Activated naive CD4-positive, alpha-beta T cell treated with anti-CD3 and anti-CD28 coated beads for 36 hours (primary cell): ENCODE measurements at places on chromosomes 6 and 20. TPM values are rescaled to one million over a fixed set of nuclear protein-coding genes. Genes with fewer than 3 reads are reported as not detected.
A peak's percentile ranks its signal among the peaks of the same experiment; 100 is the strongest.

DNA sequence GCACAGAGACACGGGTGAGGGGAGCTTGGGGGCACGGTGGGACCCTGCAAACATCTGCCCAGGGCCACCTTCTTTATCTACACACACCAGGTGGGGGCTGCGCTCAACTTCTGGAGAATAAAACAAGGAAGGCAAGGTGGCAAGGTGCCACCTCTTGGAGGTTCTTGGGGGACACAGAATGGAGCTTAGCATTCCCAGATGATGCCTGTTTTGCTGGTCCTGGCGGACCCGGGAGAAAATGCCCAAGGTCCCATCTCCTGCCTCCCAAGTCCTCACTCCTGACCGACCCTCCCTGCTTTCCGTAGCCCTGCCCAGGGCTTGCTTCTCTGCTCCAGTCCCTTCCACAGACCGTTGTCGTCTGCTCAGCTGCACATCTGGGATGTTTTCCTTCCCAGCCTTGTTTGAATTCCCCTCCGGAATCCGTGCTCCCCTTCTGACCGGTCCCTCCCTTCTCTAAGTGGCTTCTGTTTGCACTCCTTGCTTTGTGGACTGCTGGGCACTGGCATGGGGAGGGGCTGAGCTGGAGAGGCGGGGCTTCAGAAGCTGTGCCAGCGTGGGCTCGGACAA, 13.1 kb downstream of the ITPR3 start:
- DNase-seq = no peak

DNA sequence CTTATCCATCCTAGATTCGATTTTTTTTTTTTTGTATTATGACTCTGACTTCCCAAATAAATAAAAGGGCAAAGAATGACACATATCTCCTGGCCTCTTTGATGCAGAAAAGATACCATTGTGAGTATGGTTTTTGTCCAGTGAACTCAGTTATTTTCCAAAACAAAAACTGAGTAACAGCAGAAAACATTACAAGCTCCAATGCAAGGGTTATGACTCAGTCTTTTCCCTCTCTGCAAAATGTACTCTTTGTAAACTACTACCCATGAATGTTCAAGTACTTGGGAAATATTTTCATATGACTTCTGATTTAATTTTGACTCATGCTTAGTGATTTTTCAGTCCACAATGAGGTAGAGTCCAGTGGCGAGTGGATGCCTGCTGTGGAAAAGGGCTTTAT, 355.3 kb downstream of the RNF144B start:
- DNase-seq = no peak

Gene DYNLT2
- total RNA-seq = 2.9 TPM

- no peak for DNase-seq
These were observed 17.3 kb downstream of the PHACTR1 start for GRCh38 chr6:12733876-12734275.

Gene NEU1
- 9.2 TPM for total RNA-seq

GRCh38 chr6:1664329-1664728, 54.6 kb downstream of the FOXC1 start:
- DNase-seq = no peak

Gene SMLR1
- total RNA-seq = not detected

Gene PRSS35
- not detected for total RNA-seq

Gene CST1
- total RNA-seq = not detected

GRCh38 chr6:157251586-157252247, 71.6 kb downstream of the TMEM242 start:
- no peak for DNase-seq

GRCh38 chr20:4688305-4688704, 33.4 kb upstream of the PRND start:
- DNase-seq = no peak

Gene FILIP1
- total RNA-seq = not detected

DNA sequence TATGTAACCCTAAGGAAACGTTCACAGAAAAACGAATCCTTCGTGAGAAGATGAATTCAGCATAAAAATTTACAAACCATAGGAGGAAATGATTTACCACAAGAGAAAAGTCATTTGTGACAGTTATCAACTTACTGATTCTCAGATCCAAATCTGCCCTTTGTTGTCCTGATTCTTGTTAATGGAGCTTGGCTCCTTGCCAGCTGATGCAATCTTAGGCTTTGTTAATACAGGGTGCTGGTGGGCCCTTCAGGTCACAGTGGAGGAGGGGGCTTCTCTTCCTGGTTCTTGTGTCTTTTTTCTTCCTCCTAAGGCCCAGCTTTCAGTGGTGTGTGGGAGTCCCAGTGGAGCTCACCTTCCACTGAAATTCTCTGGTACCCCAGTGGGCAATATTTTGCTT, 108.4 kb upstream of the MAP3K7 start:
- DNase-seq = no peak

Gene CTCFL
- total RNA-seq = not detected

DNA sequence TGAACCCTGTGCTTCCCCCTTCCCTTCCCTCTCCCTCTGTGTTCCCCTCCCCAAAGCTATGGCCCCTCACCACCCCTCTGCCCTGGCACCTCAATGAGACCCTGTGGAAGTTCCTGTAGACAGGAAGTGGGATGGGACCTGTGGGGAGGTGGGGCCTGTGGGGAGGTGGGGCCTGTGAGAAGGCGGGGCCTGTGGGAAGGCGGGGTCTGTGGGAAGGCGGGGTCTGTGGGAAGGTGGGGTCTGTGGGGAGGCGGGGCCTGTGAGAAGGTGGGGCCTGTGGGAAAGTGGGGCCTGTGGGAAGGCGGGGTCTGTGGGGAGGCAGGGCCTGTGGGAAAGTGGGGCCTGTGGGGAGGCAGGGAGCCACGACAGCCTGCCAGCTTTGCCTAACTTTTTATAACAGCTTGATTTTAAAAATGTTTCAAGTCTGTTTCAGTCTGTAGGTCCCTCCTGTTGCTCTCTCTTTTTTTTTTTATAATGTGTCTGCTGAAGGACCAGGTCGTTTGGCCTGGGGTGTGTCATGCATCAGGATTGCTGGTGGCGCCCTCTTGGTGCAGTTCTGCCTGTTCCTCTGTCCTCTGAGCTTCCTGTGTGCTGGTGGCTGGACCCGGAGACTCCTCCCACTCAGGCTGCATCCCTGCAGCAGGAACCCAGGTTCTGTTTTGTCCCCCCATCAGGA, 70.5 kb upstream of the SLCO4A1 start:
- DNase-seq = peak; percentile 22

- no peak for DNase-seq
These were observed 239.9 kb downstream of the HIVEP2 start for GRCh38 chr6:142705054-142705453.

DNA sequence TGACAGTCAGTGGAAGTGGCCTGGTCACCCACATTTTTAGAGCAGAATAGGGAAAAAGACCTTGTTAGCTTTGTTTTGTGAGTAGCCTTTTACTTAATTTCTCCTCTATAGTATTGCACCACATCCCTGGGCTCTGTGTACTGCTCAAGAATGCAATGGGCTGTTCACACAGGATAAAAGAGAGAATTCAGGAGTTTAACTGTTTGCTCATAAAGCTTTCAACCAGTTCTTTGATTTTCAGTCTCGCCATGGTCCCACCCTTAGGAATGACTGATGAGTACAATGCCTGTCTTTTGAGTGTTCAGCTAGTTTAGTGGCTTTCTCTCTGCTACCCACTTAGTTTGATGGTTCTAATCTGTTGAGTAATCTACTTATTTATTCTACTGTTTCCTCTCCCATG, 129.7 kb downstream of the PLG start:
- DNase-seq = no peak

DNA sequence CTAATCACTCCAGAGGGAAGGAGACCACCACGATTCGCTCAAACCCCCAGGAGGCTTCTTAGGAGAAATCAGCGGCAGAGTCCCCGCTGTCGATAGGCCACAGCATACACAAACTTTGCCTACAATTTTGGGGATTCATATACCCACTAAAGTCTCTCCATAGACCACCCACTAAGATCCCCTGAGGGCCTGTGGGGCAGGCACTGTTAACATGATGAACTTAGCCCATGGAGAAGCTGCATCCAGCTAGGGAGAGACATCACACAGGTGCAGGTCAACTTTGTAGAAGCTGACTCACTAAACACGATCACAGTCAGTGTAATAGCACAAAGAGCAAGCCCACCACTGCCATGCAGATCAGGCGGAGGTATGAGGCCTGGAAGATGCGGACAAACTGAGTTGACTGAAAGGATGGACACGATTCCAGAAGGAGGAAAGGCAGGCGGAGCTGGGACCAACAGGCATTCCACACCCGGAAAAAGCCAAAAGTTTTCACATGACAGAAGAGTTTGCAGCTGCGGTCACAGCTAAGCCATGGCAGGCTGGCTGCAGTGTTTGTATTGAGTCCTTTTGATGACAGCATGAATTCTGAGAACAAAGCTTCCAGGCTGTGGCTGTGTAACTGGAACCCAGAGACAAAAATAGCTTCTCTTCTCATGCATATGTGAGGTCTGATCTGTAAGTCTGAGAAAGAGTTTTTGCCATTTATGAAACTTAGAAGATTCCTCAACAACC, 75.7 kb upstream of the QKI start:
- DNase-seq = no peak

- no peak for DNase-seq
These were observed 273.6 kb upstream of the SUPT3H start for GRCh38 chr6:45651301-45651700.

DNA sequence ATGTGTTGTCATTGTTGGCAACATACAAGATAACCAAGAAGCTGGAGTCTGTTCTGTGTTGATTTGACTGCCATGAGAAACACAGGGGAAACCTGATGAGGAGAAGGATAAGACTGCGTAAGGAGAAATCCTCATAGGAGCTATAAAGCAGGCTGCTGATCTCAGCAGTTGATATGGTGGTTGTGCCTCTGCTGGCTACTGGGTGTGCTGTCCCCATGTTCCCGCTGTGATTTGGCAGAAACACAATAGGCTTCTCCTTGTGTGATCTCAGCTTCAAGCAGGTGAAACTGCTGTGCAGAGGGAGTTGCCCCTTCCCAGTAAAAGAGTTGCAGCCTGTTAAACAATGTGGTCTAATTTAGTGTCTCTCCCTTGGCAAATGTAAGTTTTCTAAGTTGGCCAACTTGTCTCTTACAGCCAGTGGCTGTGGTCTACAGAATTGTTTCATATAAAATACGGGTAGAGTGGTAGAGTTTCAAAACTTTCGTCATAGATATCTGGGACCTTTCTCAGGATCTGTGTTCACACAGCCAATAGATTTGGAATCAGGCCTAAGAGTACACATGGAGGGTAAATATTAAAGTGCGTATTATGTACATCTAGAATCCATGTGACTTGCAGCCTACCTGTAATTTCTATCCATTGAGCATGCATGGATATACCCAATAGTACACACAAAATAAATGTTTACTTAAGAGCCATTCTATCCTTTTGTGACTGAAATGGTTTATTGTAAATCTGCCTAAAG, 78.4 kb downstream of the RNF144B start:
- no peak for DNase-seq

Gene CYP39A1
- not detected for total RNA-seq

GRCh38 chr6:156485150-156485549, 292.0 kb upstream of the ARID1B start:
- DNase-seq = no peak

DNA sequence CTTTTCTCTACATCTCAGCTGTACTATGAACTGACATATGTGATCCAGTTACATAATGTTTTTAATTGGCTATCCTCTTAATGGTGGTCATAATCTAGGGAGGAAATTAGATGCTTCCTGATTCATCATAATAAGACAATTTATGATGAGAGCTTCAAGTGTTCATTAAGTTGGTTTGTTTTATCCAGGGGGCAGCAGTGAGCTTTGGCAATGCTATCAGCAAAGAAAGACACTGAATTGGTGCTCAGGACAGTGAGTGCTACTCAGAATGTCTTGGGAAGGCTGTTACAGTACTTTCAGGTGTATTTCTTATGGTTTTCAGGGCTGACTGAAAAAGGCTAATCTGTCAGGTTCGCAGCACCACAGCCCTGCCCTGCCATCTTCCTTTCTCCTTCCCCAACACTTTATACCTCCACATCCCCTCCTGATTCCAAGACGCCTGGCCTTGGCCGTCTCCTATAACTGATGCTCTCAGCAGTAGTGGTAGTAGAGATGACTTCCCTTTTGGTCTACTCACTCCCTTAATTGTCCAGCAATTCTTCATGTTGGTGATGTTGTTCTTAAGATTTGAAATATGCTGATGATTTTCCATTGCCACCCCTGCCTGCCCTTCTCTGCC, 67.0 kb upstream of the TNFAIP3 start:
- DNase-seq = peak; percentile 86

DNA sequence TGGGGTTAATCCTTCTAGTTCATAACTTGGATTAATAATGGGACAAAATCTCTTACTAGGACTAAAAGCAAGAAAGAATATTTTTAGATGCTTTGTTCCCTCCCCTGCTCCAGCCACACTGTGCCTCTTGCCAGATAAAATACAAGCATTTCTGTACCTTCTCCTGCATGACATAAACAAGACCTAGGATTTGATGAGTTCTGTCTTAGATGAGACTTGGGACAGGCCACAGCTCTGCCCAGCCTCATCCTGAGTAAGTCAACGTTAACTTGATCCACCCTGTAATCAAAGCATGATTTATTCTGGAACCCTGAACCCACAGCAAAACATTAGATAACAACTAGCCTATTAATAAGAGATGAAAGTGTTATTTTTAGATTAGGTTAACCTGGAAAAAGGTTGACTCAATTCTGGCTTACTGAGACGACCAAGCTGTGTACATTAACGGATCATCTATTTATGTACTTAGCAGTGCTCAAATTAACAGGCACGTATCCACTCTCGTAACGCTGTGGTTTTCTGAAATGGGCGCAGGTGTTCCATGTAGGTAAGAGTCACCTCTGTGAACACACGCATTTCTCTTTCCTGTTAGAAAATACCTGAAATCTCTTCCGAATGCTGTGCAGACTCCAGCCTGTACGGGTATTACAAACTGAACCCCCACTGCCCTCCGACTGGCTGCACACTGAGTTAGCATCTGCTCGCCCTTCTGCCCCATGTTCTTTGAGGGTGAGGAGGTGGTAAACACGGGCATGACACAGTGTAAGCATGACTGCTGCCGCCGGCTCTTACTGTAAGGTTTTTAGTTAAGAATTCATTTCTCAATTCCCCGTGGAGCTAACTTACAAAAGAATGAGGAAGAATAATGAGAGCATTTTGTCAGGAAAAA, 132.1 kb upstream of the FOXQ1 start:
- DNase-seq = no peak

Gene ATRN
- 5.1 TPM for total RNA-seq

GRCh38 chr20:20729563-20729962, 17.1 kb upstream of the RALGAPA2 start:
- DNase-seq = no peak

DNA sequence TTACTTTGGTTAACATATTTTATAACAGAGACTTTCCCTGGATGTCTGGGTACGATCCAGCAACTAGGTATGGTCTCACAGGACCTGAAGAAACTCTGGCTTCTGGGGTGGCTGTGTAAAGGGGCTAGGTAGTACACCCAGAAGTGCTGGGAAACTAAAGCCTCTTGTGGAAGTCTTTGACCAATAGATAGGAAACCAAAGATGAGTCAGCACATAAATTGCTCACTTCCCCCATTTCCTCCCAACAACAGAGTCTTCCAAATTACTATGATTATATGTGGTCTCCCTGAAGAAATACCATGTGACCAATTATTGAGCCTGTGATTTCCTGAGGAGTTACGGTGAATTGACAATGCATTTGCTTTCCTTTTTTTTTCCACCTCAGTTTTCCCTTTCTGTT, 26.8 kb upstream of the TBX18 start:
- no peak for DNase-seq
